ENCODE measurements at places on chromosomes 1 and 21.

DNA sequence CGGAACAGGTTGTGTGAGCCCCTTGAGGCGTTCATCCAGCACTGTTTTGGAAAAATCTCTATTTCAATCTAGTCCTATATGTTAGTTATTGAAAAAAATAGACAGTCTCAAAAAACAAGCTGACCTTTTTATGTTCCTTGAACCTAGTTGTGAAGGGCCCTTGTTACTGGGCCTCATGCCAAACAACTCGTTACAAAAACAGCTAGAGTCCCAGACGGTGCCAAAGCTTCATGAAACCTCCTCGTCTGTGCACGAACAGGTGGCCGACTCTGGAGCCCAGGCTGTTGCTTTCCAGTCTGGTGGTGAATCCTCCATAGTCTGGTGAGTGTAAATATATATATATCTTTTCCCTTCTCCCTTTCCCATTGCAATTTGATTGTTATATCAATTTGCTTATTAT lies at the start of gene CHIA:
CHIA (plus strand) TSS at position 222 of the 400 bp plus-strand sequence. CDS start 19,617 bp downstream, outside the sequence.
- peak; percentile 83 for DNase-seq

GRCh38 chr1:48947761-48948537 lies 171.3 kb upstream of the BEND5 start:
- DNase-seq = peak; percentile 48

DNA sequence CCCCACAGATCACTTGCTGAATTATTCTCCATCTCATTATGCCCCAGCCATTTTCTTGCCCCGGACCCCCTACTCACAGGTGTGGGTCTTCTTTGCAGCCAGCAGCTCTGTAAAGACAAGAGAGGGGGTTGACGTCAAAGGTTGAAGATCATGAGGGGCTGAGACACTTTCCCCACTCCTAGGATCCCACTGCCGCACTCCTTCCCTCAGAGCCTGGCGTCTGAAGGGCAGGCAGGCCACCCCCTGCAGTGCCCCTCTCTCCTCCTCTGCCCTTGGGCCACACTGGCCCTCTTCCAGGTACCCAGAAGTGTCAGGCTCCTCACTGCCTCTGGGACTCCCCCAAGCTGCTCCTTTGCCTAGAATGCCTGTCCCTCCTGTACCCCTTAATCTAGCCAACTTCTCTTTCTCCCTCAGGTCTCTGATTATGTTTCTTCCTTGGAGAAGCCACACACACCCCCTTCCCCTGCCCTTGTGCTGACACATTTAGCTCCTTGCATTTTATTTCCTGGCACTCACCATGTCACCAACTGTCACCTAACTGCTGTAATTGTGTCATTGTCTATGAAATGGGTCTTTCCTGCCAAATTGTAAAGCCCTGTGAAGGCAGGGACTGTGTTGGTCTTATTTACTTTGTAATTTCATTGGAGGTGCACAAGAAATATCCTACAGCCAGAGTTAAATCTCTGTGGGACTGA lies 2.1 kb downstream of the RORC start:
- no peak for DNase-seq

- no peak for DNase-seq
These were observed 12.1 kb downstream of the PDE9A start for GRCh38 chr21:42665484-42665883.

DNA sequence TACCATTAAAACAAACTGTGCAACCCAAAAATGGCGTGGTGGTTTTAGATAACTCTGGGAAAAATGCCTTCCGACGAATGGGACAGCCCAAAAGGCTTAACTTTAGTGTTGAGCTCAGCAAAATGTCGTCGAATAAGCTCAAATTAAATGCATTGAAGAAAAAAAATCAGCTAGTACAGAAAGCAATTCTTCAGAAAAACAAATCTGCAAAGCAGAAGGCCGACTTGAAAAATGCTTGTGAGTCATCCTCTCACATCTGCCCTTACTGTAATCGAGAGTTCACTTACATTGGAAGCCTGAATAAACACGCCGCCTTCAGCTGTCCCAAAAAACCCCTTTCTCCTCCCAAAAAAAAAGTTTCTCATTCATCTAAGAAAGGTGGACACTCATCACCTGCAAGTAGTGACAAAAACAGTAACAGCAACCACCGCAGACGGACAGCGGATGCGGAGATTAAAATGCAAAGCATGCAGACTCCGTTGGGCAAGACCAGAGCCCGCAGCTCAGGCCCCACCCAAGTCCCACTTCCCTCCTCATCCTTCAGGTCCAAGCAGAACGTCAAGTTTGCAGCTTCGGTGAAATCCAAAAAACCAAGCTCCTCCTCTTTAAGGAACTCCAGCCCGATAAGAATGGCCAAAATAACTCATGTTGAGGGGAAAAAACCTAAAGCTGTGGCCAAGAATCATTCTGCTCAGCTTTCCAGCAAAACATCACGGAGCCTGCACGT lies 82.1 kb downstream of the PRDM2 start:
- no peak for DNase-seq

- DNase-seq = no peak
These were observed 1.0 kb downstream of the PAX7 start for GRCh38 chr1:18631496-18632217.

GRCh38 chr21:34266351-34266750 lies 97.5 kb upstream of the KCNE2 start:
- no peak for DNase-seq

DNA sequence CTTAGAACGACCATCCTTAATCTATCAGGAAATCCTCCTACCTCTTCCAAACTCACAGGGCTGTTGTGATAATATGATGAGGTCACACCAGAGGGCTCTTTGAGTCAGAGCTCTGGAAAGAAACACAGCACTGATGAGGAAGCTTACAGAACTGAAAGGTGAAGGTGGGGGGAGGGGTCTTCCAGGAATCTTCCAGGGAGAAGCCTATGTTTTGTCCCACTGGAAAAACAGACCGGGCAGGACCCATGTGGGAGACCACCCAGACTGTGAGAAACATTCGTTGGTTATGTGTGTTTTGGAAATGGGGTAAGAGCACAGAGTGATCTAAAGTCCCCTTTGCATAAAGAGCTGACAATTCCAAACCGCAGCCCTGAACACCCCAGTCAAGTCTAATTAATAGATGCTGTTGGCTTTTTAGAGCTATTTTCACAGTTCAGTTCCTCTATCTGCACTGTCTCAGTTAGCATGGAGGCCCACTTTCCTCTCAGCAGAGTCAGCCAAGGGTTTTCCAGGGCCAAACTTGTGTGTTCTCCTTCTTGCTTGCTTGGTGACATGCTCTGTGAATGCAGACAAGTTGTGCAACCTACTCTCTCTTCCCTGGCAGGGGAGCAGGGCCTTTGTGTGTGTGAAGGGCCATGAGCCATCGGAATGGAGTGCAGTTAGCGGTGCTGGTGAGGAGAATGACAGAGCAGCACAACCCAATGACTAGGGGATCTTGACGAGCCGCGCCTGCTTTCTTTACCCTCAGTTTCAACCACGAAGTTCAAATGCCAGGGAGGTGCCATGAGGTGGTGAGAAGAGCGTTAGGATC lies 12.3 kb downstream of the PHLDA3 start:
- DNase-seq = peak; percentile 4

- DNase-seq = peak; percentile 60
These were observed 419.9 kb downstream of the ZP4 start for GRCh38 chr1:237470712-237471338.

- no peak for DNase-seq
These were observed 29.1 kb downstream of the ZBTB17 start for GRCh38 chr1:15946571-15947381.

DNA sequence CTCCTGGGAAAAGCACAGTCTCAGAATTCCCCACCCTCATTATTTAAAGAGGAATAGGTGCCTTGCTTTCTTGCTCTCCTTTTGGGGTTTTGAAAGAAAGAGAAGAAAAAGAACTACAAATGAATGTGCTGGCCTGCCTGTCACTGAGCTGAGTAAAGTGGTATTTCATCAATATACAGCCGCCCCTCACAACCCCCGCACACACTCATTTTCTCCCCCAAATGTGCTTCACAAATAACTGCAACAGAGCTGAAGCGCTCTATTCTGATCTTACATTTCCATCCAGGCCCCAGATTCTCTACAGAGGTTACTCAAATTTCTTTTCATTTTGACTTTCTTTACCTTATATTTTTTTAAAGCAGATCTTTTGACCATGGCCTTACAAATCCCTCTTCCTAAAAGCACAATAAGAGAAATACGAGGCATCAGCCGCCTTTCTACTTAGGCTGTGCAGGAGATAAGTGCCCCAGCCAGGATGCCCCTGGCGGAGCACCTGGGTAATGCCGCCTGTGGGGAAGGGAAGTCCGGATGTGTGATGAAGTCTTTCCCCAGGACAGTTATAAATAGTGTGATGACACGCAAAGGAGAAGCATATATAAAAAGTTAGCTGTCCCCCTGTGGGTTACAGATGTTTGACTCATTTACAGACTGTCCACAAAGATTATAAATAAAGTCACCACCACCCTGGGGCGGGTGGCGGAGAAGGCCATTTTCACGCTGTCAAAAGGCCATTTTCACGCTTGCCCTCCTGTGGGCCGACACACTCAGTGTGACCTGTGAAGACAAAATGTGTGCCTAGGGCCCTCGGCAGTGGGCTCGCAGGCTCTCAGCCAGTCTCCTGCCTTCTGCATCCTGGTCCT lies 6.5 kb downstream of the KCNN3 start:
- peak; percentile 63 for DNase-seq

DNA sequence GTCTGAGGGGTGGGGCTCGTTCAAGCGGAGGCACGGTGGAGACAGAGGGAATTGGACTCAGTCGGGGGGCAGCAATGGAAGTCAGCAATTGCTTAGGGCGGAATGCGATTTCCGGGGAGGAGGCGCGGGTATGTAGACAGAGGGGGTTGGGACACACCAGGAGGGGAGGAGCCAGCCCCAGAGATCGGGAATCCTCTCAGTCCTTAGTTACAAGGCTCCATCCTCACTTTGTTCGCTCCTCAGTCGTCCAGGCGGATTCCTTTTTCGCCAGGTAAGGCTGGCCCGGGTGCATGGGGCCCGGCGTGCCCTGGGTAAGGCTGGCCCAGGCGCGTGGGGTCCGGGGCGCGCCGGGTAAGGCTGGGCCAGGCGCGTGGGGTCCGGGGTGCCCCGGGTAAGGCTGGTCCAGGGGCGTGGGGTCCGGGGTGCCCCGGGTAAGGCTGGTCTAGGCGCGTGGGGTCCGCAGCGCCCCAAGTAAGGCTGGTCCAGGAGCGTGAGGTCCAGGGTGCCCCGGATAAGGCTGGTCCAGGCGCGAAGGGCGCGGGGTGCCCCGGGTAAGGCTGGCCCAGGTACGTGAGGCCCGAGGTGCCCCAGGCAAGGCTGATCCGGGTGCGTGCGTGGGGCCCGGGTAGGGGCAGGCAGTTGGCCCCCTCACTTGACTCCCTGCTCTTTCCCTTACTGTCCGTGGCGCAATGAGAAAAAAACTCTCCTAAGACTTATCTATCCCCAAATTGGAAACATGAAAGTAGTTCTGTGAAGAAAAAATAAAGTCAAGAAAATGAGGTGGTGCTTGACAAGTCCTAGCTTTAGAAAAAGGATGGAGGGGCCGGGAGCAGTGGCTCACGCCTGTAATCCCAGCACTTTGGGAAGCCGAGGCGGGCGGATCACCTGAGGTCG lies at the start of gene L1TD1:
L1TD1 (plus strand) TSS at position 199 of the 894 bp plus-strand sequence. CDS start 11,780 bp downstream, outside the sequence.
- no peak for DNase-seq

GRCh38 chr1:161020509-161021164 lies at the start of gene F11R:
Gene F11R (minus strand): TSS chr1:161021152. CDS start chr1:161021073, 79 bp downstream.
- DNase-seq = peak; percentile 78

- no peak for DNase-seq
These were observed 6.6 kb downstream of the CFAP141 start for GRCh38 chr1:154199563-154199879.

DNA sequence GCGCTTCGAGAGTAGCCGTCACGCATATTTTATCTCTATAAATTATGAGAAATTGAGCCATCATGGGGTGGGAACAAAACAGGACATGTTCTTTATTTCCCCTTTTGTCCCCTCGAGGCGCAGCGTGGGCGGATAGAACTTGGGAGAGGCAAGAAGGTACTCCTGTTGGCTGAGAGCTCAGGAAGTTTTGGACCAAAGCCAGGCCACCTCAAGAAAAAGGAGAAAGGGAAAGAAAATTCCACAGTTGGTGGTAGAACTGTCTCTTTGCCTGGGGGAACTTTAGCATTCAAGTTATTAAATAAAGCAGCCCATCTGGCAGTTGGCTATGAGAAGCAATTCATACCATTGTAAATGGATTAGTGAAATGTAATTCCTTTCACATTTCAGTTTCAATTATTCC lies 76.4 kb upstream of the DSCAM start:
- no peak for DNase-seq

DNA sequence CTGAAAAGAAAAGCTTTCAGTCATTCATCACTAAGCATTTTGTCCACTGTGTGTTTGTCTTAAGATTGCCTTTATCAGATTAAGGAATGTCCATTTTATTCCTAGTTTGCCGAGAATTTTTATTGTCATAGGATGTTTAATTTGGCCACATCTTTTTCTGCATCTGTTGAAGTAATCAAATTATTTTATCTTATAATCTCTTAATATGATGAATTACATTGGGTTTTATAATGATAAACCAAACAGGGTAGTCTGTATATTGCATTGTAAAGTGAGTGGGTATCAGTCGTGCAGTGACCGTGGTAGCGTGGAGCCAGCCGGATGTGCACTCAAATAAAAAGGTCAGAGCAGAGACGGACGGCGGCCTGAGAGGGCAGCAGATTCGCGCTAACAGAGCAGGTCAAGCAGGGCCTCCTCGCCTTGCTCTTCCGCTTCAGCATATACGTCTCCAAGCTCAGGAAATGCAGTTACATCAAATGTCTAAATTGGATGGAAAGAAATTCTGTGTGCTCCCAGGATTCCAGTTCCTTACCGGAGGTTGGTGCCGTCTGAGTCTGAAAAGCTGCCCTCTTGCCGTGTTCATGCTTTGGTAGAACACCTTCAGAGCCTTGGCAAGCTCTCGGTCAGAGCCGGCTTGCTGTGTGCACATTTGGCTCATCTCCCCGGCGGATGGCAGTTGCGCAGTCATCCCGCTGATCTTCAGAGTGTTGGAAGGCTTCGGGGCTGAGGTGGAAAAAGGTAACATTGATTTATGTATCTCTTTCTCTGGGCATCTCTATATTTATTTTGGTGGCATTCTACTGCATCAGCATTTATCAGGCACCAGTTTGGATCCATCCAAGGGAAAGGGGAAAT lies 51.5 kb downstream of the SCCPDH start:
- DNase-seq = no peak

- no peak for DNase-seq
These were observed 132.0 kb downstream of the C1orf21 start for GRCh38 chr1:184518736-184519357.

DNA sequence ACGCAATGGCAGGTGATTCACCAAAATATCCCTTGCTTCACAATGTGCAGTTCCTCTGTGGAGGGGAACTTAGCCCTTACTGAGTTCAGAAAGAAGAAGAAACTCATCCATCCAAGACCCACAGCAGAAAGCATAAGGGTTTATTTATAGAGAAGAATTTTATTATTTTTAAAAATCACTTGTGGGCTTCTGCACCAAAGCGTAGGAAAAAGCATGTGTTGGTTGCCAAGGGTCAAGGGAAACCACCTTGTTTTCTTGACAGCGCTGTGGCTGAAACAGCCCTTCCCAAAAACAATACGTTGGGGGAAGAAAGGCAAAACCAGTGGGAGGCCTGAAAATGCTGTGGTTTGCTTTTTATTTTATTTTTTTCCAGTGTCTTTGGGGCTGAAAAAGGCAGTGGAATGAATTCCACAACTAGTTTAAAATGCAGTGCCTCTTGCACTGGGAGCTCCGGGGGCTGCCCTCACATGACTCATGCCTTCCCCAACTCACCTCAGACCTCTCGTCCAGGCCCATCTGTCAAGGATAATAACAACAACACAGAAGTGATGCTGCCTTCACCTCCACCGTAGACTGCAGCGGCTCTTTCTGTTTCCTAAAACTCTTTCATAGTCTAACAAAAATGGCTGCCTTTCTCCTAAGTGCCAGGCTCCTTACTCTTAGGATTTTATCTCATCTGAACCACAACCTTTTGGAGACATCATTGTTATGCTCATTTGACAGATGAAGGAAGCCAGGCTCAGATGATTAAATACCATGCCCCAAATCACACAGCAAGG lies 224.2 kb upstream of the JUN start:
- DNase-seq = no peak

- no peak for DNase-seq
These were observed 65.5 kb downstream of the SYT14 start for GRCh38 chr1:210003501-210003900.

Data from NCI-H510A treated with DMSO at 0.1 percent for 48 hours (cell line).